ENCODE measurements at places on chromosomes 1 and 21.

- no peak for DNase-seq
These were observed 43.0 kb downstream of the TNFRSF8 start for GRCh38 chr1:12106153-12106552.

DNA sequence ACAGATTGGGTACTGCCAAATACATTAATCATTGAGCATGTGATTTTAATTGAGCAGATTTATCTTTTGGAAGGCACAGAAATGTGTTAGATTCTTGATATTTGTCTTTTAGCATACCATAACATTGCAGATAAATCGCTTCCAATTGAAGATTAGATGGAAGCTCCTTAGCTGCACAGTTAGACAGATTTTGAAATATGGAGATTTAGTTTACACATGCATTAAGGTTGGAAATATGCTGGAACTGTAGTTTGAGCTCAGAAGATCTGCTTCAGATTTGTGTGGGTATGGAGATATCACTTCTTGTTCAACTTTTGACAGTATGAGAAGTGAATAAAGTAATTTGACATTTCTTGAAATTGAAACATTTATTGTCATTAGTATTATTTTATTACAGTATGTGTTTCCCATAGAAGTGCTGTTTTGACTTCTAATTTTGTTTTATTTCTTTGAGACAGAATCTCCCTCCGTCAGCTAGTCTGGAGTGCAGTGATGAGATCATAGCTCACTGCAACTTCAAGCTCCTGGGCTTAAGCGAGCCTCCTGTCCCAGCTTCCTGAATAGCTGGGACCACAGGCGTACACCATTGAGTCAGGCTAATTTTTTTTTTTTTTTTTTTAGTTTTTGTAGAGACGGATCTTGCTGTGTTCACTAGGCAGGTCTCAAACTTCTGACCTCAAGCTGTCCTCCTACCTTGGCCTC is 29.1 kb downstream of the THRAP3 start:
- DNase-seq: no peak

GRCh38 chr1:67874501-67875111 is 41.3 kb upstream of the GNG12 start:
- DNase-seq: no peak

- no peak for DNase-seq
These were observed 8.7 kb upstream of the ECE1 start for GRCh38 chr1:21298981-21299391.

DNA sequence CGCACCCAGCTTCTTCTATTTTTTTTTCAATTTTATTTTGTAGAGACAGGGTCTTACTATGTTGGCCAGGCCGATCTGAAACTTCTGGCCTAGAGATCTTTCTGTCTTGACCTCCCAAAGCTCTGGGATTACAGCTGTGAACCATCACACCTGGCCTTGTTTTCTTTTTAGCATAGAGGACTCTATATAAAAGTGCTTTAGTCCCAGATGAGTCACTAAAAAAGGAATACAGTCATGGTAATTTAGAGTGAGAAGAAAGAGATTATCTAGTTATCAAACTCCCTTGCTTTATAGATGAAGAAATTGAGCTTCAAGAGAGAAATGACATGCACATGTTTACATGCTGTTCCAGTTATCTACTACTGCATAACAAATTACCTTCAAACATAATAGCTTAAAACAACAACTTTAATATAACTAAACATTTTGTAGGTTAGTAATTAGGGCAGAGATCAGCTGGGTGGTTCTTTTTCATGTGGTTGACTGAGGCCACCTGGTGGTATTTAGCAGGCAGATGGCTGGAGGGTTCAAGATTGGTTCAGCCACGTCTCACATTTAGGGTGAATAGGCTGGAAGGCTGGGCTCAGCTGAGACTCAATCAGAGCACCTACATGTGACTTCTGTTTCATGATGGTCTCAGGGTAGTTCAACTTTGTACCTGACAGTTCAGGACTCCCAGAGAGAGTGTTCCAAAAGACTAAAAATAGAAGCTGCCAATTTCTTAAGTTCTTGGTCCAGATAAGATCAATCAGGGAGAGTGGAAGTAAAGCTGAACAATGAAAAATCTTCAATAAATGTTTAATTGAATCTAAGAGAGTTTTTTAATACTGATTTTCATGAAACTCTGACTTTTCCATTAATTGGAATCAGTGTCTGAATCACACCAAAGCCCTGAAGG is 16.9 kb upstream of the MTF2 start:
- peak; percentile 31 for DNase-seq

GRCh38 chr1:212760126-212760823 is 31.3 kb downstream of the NSL1 start:
- peak; percentile 46 for DNase-seq

DNA sequence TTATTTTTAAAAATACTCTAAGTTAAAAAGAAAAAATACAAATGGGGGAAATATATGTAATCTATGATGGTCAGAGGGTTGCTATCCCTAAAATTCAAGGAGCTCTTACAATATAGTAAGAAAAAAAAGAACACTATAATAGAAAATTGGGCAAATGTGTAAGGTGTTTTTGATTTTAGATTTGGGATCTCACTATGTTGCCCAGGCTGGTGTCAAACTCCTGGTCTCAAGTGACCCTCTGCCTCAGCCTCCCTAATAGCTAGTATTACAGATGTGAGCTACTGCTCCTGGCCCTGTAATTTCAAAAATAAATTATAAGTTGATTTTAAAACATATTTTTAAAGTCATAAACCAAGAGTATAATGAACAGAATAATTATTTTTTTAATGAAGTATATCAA is 45.9 kb downstream of the CDC42BPA start:
- DNase-seq: no peak

DNA sequence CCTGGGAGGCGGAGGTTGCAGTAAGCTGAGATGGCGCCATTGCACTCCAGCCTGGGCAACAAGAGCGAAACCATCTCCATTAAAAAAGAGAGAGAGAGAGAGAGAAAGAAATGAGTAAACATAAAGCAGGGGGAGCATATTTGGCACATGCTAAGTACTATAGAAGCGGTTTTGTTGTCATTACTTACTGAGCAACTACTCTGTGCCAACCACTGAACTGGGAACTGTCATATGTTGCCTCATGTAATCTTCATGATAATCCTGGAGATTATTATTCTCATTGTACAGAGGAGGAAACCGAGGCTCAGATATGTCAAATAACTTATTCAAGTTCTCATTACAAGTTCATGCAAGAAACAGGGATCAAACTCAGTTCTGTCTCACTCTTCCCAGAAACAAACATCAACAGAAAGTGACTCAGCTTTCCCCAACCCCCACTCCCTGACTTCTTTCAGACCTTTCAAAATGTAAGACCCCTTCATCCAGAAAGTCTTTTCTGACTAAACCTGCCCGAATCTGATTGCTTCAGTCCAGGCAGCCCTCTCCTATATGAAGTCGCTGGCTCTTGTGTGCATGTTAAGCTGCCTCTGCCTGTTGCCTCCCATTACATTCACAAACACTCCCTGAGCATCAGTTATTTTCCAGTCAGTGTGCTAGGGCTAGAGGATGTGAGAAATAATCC is 23.5 kb downstream of the LAMB3 start:
- DNase-seq: no peak

DNA sequence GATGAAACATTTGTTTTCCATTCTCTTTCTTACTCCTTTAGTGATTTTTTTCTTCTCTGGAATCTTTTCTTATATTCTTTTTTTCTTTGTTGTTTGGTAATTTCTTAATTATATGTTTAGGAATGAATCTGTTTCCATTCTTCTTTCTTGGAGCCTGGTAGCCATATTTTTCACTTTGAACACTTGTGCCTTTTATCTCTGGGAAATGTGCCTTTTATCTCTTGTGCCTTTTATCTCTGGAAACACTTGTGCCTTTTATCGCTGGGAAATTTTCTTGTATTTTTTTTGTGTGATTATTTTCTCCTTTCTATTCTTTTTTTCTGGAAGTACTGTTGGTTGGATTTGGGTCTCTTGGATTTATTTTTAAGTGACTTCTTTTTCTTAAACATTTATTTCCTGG is 118.2 kb downstream of the LEPR start:
- no peak for DNase-seq

DNA sequence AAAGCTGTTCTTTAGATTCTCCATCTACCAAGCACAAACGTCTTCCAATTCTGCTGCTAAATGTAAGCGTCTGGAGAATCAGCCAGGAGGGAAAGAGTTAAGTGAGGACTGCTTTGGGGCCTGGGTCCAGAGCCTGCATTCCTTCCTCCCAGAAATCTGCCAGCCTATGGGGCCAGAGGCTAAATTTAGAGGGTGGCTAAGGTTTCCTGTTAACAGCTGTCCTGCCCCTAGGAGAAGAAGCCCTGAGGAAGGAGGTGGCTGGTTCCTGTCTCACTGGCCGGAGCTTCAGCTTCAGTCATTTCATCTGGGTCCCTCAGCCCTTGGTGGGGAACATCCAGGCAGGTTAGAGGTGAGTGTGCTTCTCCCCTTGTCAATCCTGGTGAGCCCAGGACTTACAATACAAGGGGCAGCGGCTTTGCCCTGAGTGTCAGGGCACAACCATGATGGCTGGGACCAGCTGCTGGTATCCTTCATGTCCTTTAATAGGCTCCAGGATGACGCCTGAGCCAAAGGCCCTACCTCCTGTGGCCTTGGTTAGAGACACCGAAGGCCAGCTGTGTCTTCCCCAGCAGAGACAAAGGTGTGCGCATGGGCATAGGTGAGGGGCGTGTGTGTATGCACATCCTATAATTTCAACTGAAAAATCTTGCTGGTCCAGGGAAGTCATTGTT is at the start of gene STYXL2:
TSS of gene STYXL2 (plus strand) at position 230 of the 671 bp plus-strand sequence. CDS start 775 bp downstream, outside the sequence.
- DNase-seq: no peak

DNA sequence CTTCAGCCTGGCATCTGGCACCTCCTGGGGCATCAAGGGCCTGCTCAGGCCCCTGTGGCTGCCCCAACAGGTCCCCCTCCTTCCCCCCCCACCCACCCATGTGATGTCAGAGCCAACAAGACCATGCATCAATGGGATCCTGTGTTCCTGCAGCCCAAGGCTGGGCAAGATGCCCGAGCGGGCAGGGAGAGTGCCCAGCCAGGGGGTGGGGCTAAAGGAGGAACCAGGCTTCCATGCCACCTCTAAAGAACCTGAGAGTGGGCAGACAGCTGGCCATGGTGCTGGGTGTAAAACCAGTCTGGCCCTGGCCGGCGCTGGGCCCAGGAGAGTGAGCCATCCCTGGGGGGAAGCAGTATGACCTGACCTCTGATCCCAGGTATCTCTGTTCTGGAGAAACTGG is 7.6 kb downstream of the COL16A1 start:
- DNase-seq: no peak

DNA sequence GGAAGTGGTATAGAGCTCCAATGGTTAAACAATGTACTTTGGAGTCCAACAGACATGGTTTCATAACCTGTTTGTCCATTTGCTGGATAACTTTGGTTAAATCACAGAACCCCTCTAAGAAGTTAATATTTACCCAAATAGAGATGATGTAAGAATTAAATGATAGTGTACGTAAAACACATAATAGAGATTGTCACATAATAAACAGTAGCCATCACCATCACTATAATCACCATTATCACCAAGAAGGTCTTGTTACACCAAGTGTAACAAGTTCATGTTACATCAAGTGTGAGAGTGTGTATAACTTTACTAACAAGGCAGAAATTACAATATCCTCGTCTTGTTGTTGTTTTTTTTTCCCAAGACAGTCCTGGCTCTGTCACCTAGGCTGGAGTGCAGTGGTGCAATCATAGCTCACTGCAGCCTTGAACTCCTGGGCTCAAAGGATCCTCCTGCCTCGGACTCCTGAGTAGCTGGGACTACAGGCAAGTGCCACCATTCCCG is 23.3 kb downstream of the NUCKS1 start:
- DNase-seq: no peak

DNA sequence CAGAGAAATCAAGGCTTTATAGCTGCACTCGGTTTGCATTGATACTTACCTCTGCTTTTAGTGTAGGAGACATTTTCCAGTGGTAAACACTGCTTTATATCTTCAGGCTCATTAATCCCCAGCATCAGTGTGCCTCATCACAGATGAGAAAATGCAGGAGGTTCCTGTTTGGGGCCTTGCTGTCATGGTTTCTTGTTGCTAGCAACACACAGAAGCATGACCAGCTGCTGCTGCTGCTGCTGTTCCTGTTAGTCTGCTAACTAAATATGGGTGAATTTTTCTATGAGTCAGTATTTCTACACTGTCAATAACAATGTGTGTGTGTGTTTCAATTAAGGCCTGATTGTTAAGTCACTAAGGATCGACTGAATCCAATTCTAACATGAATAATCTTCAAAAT is 85.8 kb upstream of the RGS1 start:
- no peak for DNase-seq

- DNase-seq: no peak
These were observed 45.2 kb downstream of the EPRS1 start for GRCh38 chr1:220001095-220001501.

DNA sequence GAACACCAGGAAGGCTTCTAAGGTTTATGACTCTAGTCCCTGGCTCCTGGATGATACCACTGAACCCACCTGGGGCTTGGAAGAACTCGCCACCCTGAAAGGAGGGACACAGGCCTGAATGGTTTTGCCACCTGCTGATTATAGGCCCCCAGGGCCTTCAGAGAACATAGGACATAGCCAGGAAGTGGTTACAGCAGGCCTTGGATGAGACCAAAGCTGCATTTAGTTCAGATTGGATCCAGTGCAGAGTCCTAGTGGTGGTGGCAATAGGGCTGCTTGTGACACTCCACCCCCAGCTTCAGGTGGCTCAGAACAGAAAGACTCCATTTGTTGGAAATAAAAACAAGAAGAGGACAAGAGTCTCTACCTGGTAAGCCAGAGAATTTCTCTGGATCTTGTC is 101.6 kb upstream of the PLPPR5 start:
- DNase-seq: no peak

DNA sequence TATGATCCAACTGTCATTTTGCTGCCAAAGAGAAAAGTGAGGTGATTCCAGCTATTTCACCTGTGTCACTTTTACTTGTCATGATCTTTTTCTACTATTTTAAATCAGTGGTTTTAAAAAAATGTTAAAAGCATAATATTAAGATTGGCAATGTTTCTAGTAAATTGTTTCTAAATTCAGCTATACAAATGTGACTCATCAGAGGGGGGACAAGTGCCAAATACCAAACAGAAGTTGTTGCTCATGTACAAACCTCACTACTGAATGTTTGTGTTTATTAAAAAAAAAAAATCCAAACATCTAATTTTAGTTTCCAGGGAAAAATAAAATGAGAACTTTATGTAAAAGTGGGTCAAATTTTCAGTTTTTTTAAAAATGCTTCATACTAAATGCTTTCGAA is 346.2 kb upstream of the SNX7 start:
- DNase-seq: no peak

- no peak for DNase-seq
These were observed 4.6 kb downstream of the S100A9 start for GRCh38 chr1:153362187-153362775.

DNA sequence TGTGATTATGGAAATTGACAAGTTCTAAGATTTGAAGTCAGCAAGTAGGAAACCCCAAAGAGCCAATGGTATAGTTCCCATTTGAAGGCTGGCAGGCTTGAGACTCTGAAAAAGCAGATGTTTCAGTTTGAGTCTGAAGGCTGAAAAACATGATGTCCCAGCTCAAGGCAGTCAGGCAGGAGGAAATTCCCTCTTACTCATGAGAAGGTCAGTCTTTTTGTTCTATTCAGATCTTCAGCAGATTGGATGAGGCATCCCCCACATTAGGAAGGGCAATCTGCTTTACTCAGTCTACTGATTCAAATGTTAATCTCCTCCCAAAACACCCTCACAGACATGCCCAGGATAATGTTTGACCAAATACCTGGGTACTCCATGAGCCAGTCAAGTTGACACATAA is 372.5 kb upstream of the ST6GALNAC5 start:
- no peak for DNase-seq

All from activated T-cell treated with anti-CD3 and anti-CD28 coated beads, Interleukin-2, amount 50 U/mL, for 4 hours (primary cell).